EH (cell line): ENCODE measurements at places on chromosomes 3 and 15.

DNA sequence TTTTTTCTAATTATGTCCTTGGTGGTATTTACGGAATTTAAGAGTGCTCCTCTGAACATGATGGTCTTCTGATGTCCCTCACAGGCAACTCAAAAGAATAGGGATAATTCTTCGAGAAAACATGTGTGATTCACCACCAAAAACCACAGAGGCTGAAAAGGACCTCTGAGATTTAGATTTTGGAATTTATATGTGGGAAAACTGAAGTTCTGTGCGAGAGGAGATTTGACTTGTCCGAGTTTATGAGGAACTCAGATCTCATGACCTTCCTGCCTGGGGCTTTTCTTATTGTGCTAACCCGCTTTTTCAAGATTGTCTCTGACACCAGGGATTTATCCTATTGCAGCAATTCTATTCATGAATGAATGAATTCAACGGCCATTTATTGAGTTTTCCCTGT lies 142.4 kb downstream of the FAM43A start:
- peak; percentile 92 for DNase-seq

DNA sequence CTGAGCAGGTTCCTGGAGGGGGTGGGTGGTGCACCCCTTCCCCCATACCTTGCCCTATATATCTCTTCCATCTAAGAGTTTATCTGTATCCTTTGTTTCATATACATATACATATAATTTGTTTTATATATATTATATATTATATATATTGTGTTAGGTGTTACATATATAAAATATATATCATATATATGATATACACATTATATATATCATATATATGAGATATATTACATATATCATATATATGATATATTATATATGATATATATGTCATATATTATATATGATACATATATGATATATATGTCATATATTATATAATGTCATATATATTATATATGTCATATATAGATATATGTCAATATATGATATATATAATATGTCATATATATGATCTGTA lies 31.1 kb downstream of the EXD1 start:
- no peak for DNase-seq

GRCh38 chr3:72746430-72747411 lies 101.5 kb downstream of the SHQ1 start:
- DNase-seq: peak; percentile 60

DNA sequence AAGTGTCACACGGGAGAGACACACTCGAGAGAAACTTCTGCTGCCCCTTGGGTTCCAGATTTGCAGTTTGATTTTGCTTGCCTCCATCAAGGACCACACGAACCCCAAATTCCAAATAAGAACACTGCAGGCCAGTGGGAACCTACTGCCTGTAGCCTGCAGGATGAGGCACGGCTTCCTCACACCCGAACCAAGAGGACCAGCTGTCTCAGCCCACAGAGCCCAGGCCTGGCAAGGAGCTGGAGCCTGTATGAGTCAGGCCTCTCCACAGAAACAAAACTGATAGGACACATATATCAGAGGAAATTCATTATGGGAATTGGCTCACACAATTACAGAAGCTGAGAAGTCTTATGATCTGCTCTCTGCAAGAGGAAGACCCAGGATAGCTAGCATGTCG lies 188.1 kb upstream of the NSMCE3 start:
- DNase-seq: no peak

- DNase-seq: no peak
These were observed 2.5 kb upstream of the C3orf38 start for GRCh38 chr3:88147261-88147660.

GRCh38 chr3:128081846-128082245 lies 29.6 kb downstream of the SEC61A1 start:
- DNase-seq: peak; percentile 79

- DNase-seq: no peak
These were observed 71.2 kb upstream of the GOLGA8B start for GRCh38 chr15:34654625-34655024.

- no peak for DNase-seq
These were observed 27.2 kb upstream of the POMGNT2 start for GRCh38 chr3:43132870-43133636.

DNA sequence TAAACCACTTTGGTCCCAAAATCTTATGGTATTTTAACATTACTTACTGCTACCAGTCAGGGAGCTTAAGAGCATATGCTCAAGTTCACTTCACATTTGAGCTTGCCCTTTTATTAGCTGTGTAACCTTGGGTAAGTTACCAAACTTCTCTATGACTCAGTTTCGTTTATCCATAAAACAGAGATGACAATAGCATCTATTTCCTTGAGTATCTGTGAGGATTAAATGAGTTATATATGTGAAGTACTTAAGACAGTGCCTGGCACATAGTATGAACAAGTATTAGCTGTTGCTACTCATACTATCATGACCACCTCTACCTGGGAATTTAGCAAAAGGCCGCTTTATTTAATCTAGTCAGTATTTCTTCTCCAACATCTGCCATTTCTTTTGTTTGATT lies 5.9 kb downstream of the ATOSA start:
- DNase-seq: no peak

DNA sequence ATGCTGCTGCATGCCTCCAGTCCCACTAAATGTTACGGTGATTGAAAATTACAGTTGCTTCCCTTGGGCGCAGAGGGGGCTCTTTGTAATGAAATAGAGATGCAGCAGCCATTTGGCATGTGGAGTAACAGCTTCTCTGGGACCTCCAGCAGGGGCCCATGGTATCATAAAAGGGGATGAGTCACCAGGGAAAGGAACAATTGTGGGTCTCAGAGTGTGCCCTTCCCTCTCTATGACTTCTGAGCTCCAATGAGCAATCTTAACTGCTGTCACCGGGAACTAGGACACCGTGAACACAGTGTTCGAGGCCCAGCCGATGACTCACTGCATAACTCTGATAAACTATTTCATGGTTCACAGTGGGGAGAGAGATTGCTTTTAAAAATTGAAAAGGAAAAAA lies 164.8 kb upstream of the NUDT16 start:
- peak; percentile 87 for DNase-seq

DNA sequence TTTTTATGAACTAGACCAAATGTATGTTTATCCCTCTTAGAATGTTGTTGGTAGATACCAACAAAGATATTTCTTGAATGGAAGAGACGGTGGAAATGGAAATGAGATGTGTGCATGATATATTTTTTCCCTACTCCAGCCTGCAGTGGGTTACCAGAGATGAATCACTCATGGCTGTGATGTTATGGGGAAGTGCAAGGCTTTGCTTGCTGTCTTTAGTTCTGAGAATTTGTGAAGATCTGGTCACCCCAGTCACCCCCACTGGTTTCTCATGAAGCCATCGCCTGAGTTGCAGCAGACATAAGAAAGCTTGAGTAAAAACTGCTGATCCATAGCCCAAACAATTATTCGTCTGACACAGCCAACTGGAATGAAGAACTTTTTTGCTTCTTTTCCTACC lies 78.1 kb upstream of the EOMES start:
- no peak for DNase-seq
